ENCODE measurements at places on chromosomes 7 and 10.
A peak's percentile ranks its signal among the peaks of the same experiment; 100 is the strongest.

DNA sequence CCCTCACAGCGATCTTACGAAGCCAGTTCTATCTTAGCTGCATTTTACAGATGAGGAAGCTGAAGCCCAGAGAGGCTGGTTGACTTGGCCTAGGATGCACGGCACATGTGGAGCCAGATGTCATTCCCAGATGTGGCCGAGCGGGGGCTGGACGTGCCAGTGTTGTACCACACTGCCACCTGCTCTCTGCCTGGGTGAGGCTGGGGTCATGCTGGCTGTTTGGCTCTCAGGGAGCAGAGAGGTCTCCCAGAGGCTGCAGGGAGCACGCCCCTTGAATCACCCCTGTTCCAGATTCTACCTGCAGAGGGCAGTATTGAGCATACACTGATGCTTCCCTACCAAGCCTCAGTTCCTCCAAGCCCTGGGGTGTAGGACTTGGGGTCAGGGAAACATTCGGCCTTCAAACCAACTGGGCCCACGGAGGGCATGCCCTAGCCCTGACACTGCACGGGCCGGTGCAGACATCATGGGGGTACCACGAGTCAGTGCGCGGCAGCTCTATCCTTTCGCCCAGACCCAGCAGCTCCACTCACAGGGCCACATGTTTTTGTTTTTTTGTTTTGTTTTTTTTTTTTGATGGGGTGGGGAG lies 3.8 kb upstream of the GTF2IRD1 start:
- peak; percentile 56 for DNase-seq

GRCh38 chr7:98289333-98289875 lies 7.9 kb downstream of the BRI3 start:
- no peak for DNase-seq

DNA sequence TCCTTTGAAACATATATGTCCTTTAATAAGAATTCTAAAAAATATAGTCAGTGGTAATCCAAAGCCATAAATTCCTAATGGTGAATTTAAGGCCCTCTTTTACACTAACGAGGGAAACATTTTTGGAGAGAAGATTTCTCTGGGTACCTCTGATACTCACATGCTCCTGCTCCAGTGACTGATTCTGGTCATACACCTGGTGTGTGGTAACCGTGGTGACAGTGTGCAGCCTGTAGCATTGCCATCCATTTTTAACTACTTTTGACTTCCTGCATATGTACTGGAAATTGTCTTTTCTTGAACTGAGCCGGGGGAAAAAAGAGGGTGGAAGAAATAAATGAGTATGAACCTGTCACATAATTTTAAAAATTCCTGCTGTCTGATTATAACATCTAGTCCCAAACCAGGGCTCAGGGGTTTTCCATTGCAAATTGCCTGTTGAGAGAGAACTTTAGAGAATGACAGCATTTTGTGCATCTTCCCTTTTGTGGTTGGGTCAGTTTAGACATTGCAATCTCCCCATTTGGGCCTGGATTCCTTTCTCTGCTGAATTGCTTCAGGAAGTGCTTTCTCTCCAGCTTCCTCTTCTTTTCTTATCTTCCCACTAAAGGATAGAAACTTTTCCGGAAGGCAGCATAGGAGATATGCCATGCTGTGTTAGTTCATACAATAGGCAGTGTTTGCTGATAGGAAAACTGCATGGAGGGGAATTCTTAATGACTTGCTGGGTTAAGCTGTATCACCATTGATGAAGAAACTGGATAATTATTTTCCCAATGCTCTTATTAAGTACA lies 125.5 kb downstream of the GRM3 start:
- no peak for DNase-seq

DNA sequence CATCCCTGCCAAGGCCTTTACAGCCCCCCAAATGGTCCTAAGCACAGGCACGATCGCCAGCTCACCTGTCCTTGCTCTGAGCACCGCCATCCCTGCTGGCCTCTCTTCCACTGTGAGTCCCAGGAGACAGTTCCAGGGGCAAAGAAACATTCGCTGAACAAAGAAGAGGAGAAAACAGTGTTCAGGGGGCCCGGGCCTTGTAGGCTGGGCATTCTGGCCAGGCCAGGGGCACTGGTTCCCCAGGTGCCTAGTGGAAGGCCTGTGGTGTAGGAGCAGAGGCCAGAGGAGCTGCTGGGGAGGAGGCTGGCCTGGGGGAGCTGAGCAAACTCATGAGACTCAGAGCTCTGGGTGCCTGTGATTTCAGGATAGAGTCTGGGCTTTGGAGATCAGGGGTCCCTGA lies 22.6 kb downstream of the AQP1 start:
- no peak for DNase-seq

DNA sequence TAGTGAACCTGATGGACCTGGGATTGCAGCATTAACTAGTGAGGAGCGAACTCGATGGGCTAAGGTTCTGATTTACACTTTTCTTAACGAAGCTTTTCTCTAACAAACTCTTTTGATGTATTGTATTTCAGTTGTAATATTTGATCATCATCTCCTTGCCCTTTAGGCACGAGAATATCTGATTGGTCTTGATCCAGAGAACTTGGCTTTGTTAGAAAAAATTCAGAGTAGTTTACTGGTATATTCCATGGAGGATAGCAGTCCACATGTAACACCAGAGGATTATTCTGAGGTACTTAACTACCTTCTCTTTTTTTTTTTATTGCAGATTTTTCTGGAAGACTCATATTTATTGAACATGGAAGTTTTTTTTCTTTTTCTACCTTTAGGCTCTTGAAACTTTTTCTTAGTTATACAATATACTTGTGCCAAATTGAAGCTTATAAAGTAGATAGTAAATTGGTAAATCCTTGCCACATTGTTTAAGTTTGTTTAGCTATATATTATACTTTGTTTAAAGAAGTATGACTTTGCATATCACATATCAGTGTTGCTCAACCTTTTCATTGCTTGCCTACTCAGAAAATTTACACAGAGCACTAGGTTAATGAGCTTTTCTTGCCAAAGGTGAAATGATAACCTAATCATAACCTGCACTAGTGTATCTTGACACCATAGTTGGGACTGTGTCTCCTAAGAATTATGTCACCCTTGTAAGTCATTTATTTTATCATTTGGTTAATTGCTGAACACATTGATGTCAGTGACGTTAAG lies 30.4 kb downstream of the CROT start:
- no peak for DNase-seq

- no peak for DNase-seq
Measured at GRCh38 chr7:51344406-51345138, 28.0 kb upstream of the COBL start.

- DNase-seq: no peak
Measured at GRCh38 chr7:2830609-2831376, 13.3 kb downstream of the GNA12 start.

DNA sequence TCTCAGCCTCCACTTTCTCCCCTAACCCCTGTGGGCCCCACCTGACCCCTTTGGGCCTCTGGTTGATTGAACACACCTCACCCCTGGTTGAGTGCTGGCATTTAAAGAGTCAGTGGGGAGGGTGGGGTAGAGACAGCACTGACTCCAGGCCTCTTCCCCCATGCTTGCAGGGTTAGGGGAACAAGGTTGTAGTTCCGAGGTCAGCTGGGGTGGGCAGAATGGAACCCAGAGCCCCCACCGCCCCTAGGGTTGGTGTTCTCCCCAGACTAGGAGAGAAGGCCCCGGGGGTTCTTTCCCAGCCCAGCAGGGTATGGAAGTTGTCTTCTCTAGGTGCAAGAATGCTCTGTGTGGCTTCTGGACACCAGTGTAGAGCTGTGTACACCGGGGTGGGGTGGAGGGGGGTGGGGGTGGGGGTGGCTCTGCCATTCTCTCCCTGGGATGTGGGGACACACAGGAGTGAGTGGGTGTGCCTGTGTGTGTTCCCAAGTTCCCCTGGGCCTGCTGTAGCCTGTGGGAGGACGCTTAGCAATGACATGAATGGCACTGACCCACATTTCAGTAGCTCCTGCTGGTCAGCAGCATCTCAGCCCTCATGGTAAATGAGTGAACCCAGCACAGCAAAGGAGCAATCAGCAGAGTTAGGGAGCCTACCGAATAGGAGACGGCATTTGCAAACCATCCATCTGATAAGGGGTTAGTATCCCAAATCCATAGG lies 33.6 kb downstream of the PRF1 start:
- no peak for DNase-seq

DNA sequence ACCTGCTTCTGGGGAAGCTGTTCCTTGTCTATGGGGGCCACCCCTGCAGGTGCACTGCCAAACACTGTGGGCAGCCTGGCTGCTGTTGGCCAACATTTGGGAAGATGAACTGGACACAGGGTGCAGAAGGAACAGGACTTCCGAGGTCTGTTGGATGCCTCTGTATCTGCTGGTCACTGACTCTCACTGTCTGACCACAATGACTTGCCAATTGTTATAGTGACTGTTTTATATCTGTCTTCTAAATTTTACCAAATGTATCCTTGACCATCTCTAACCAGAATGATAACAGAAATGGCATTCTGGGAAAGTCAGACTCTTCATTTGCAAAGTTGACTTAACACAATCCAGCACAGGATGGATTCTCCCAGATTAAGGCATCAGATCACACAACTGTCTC lies 214.0 kb upstream of the PRSS58 start:
- no peak for DNase-seq

GRCh38 chr10:119445311-119445934 lies 97.1 kb downstream of the RGS10 start:
- DNase-seq: peak; percentile 73

- DNase-seq: no peak
Measured at GRCh38 chr7:32535162-32535702, 39.9 kb downstream of the AVL9 start.

GRCh38 chr7:7688956-7689355 lies 29.5 kb downstream of the RPA3 start:
- DNase-seq: no peak

DNA sequence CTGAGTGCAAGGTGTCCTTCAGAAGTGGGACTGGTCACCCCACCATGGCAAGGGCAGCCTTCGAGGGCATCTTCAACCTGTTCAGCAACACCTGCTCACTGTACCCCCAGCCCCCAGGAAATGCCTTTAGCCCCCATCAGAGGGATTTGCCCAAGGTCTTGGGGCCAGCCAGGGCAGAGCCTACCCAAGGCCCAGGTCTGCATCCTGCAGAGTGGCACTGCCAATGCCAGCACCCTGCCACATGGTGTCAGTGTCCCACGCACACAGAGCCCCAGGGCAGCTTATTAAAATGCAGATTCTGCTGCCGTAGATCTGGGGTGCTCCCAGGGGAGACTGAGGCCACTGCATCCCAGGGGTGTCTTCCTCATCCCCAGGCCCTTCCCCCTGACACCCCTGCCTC lies 106.2 kb upstream of the KCTD7 start:
- no peak for DNase-seq

DNA sequence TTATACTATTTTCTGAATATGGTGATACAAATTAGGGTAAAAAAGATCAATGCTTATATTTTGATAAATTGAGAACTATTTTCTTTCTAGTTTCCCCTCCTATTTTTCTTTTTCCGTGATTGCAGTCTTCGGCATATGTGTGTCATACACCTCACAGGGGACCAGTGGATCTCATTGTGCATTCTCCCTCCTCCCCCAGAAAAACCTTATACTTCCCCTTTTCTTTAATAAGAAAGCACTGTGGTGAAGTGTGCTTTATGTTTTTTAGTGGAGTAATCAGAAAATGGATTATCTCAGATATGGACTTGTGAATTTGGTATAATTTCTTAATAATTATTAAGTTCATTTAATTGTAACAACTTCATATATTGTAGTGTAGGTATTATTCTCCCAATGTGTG lies 72.8 kb downstream of the BICC1 start:
- DNase-seq: no peak

- no peak for DNase-seq
Measured at GRCh38 chr7:57438244-57438643, 11.7 kb upstream of the ZNF716 start.

DNA sequence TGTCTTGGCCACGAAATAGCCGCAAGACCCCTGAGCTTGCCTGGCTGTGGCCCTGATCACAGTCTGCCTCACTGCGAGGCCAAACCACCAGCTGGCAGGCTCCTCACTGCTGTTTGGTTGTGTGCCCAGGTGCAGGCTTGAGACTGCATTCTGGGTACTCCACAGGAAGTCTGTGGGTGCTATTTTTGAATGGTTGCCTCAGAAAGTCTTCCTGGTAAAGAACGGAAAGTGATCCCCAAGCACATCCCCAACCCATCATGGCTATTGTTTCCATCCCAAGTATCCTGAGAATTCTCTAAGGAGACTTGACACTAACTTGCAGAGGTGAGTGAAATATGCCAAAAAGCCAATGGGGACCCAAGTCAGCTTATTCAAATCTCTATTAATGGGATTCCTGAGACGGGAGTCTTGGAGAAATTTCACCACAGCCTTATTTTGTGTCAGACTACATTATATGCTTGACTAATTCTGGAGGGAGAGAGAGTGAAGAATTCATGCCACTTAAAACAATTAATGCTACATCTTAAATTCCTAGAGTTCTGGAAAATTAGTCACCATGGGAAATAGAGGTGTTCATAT lies 170.9 kb downstream of the RAMP3 start:
- no peak for DNase-seq

DNA sequence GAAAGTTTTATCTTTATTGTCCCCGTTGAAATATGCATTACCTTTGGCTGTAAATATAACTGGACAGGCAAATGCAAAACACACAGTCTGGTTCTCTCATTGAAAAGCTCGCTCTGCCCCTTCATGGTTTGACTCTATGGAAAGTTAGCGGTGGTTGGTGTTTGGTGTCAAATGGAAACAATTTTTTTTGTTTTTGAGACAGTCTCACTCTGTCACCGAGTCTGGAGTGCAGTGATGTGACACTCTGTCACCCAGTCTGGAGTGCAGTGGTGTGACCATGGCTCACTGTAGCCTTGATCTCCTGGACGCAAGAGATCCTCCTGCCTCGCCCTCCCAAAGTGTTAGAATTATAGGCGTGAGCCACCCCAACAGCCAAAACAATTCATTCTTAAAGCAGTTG lies 149.7 kb downstream of the LRRC4 start:
- DNase-seq: no peak

DNA sequence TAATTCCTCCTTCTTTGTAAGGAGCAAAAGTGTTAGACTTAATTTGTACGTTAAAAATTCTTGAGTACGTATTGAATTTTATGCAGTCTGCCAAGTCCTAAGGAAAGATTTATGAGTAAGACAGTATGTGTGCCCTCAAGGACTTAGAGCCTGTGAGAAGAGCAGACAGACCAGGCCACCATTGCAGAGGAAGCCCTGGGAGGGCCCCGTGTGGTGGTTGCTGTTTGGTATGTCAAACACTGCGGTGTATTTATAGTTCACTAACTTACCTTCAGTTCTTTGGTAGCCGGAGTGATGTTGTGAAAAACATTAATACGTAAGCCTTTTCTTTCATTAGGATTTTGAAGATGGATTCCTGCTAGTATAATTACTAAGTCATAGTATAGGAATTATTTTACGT lies 82.9 kb downstream of the GALNT11 start:
- peak; percentile 5 for DNase-seq

GRCh38 chr7:6653071-6654003 lies 16.2 kb downstream of the ZNF316 start:
- no peak for DNase-seq

DNA sequence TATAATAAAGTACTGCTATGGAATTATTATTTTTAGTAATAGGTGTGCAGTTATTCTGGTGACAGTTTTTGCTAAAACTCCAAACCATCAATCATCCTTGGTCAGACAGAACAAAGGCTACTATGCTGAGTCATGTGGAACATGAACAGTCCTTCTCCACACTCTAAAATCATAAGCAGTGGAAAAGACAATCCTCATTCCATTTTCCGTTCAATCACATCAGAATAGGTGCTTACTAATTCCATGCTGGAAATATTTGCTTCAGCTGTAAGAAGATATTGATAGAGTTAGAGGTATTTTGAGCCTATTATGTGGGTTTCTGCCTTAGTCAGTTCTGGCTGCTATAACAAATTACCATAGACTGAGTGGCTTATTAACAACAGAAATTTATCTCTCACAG lies 82.9 kb downstream of the FAM13C start:
- DNase-seq: no peak
